ENCODE measurements at places on chromosomes 7 and 10.

- no peak for DNase-seq
Observed at GRCh38 chr7:74579800-74580685, 77.5 kb upstream of the GTF2I start.

GRCh38 chr7:4861227-4861626, 603 bp downstream of the PAPOLB start:
- no peak for DNase-seq

GRCh38 chr10:43880160-43880559, 231.5 kb upstream of the ZNF32 start:
- no peak for DNase-seq

DNA sequence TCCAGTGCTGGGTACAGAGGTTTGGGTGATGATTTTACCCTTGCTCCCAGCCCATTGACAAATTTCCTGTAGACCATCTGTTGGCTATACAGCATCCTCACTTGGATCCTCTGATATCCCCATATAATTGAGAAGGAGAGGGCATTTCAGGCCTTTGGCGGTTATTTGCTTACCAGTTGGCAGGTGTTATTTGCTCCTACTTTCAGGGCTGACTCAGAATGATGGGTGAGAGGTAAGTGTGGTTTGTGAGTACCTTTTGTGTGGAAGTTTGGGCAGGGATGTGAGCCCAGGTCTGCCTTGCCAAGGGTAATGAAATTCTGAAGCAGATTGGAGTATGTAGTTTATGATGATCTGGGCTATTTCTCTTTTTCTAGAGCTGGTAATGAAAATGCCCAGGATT, 93.6 kb downstream of the LRMDA start:
- no peak for DNase-seq

- DNase-seq, result no peak
Observed at GRCh38 chr10:102951316-102951715, 33.2 kb downstream of the CNNM2 start.

GRCh38 chr7:137418841-137419240, 75.3 kb upstream of the PTN start:
- DNase-seq, result no peak

DNA sequence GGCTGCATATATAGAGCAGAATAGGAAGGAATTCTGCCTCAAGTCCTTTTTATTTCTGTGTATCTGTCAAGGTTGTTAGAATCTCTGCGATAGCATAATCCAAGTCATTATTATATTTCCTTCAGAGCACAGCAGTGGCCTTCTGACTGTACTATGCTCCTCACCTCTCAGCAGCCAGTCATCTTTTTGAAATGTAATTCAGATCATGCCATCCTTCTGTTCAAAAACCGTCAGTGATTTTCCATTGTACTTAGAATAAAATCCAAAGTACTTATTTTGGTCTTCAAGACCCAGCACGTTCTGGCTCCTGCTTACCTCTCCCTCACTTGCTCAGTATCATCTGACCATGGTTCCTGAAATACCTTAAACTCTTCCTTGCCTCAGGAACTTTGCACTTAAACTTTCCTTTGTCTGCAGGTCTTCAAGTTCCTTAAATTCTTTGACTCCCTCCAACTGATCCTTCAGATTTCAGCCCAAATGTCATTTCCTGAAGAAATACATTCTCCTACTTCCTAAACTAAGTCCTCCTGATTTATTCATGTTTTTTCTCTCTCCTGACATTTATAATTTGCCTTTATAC, 112.4 kb downstream of the ST7 start:
- DNase-seq, result no peak

GRCh38 chr7:30842542-30843451, 68.9 kb upstream of the AQP1 start:
- no peak for DNase-seq

DNA sequence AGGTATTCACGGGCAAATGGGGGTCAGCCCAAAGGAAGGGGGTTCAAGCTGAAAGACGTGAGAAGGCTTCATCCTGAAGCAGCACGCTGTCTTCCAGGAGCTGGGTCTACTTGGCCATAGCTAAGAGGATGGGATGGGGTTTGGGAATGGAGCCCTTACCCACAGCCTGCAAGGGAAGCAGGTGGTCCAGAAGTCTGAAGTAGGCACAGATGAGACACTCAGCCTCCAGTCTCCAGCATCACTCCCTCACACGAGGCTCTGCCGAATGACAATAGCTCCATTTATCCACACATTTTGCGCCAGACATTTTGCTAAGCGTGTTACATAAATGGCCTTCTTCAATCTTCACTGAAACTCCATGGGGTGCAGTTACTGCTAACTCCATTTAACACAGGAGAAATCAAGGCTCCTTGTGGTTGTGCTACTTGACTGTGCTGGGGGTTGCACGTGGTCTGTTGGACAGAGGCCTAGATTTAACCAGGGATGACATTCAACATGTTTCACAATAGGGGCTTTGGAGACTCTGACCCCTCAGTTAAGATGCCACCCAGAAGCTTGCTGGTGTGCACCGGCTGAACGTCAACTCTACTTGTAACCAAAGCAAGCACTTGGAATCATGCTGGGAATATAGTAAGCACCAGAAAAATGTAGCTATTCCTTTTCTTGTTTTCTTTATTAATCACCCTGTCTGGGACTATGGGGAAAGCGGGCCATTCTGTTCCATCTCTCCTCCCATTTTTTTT, 85.3 kb downstream of the FAM241B start:
- DNase-seq, result no peak

DNA sequence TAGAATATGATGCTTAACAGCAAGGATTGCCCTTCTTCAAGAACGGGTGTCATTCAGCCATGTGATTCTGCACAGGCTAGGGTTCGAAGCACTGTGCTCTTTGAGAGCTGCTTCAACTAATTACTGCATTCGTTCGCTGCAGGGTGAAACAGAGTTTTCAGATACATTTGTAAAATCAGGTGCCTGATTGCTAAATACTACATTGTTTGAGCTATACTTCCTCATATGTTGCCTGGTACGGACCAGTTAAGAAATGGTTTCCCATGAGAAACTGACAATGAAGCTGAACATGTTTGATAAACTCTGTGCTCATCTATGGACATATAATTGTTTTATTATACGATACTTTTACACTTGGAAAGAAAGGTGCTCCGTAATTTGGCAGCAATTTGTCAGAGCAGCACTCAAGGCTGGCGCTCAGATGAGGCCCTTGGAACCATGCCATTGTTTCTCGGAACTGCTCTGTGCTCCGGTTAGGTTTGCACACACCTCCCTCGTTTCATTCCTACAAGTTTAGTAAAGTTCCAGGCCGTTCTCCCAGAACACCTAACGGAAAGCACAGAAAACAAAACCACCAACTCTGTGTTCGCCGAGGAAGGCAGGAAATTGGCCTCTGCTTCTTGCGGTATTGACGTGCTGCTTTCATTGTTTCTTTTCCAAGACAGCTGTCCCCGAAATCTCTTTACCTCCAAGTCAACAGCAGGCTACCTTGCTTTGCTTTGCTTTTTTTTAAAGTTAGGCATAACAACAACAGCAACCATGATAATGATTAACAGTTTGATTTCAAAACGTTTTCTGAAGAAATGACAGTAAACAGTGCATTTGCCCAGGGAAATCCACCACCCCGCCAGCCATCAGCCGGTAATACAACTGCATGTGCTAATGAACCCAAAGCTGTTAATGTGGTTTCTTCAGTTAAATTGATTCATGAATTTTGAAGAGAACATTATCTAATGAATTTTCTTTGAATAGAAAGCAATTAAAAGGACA, 206.9 kb downstream of the EBF3 start:
- DNase-seq, result no peak

DNA sequence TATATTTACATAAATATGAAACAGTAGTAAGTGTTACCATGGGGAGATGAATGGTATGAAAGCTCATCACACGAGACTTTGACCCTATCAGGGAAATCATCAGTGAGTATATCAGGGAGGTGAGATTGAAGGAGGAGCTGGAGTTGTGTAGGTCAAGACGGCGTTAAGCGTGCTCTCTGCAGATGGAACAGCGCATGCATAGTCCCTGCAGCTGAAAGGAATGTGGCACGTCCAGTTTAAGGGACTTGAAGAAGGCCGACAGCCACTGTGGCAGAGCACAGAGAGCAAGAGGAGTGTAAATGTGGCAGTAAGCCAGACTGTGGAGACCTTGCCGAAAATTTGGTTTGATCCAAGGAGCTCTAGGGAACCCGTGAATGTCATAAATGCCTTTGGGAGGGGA, 38.9 kb downstream of the POU6F2 start:
- DNase-seq, result no peak

- no peak for DNase-seq
Observed at GRCh38 chr10:38007551-38007950, 2.9 kb upstream of the ZNF33A start.

DNA sequence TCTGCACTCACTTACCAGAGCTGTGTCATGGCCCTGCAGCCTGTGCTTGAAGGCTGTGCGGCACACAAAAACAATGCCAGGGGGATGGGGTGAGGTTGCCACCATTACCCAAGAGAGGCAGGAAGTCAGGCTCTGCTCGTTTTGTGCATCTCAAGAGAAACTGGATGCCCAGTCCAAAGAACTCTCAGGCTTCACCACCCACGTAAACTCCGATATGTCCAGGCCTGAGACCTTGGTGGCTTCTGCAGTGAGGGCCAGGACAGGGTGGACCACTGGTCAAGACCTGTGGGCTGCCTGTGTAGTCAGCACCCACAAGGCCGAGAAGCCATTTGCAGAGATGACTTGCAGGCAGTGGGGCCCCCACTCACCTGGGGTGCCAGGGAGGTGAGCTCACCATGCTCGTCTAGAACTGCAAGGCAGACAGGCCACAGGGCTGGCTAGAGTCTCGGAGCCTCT, 54.7 kb upstream of the EBF3 start:
- no peak for DNase-seq

GRCh38 chr7:21373031-21373430, 54.9 kb upstream of the SP4 start:
- DNase-seq, result no peak

DNA sequence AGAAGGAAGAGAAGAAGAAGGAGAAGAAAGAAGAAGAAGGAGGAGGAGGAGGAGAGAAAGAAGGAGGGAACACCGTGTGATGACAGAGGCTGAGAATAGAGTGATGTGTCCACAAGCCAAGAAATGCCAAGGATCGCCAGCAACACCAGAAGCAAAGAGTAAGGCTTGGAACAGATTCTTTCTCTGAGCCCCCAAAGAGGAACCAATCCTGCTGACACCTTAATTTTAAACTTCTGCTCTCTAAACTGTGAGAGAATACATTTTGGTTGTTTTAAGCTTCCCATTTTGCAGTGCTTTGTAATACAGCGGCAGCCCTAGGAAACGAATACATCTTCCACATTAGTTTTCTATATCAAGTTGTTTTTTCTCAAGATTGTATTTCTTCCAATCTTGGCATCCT, 13.9 kb upstream of the WNT8B start:
- DNase-seq, result no peak

DNA sequence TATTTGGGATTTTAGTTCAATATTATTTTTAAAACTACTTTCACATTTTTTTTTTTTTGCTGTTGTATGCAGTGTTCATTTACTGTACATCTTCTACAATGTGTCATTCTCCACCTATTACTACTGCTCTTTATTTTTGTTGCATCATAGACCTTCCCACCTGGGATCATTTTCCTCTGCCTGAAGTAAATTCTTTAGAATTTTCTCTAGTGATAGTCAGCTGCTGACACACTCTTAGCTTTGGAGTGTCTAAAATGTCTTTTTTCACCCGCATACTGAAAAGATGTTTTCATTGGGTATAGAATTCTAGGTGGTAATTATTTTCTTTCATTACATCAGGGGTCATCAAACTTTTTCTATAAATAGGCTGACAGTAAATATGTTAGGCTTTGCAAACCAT, 30.5 kb downstream of the CFAP43 start:
- DNase-seq, result no peak

DNA sequence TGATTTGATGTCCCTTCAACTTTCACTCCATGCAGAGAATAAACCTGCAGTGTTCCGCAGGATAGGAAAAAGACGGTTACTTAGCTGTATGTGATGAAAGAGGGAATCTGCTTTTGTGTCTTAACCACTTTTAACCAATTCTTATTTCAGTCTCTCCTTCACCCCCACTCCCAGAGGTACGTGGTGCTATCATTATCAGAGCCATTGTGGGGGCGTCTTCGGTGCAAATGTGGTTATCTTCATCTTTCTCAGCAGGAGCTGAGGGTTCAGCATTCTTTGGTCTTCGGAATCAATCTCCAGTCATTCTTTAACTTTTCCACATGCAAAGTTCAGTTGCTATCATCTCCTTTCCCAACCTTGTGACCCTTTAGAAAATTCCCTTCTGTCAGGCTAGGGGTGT, 219.9 kb upstream of the LYZL1 start:
- DNase-seq, result no peak

DNA sequence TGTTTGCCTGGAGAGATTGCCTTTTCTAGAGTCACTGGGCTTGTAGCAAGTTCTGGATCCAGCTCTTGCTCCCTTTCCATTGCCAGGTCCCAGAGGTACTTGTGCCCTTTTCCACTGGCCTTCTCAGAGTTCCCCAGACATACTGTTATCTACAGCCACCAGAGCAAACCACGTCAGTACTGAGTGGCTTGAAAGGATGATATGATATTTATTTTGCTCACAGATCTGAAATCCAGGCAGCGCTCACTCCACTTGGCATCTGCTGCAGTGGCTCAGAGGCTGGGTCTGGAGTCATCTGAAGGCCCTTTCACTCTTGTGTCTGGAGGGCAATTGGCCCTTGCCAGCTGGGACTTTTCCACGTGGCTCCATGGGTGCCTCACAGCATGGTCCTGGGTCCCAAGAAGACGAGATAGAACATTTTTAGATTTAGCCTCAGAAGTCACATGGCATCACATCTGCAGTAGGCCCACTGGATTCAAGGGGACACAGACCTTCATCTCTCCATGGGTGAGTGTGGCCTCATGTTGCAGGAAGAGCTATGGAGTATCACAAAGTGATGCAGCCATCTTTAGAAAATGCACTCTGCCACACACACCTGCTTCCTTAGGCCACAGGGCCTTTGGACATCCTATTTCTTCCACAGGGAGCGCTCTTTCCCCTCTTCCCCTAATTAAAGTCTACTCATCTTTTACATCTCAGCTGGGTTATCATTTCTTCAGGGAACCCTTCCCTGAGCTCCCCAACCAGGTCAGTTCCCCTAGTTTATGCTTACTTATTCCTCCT, 22.9 kb upstream of the TCF7L2 start:
- no peak for DNase-seq

DNA sequence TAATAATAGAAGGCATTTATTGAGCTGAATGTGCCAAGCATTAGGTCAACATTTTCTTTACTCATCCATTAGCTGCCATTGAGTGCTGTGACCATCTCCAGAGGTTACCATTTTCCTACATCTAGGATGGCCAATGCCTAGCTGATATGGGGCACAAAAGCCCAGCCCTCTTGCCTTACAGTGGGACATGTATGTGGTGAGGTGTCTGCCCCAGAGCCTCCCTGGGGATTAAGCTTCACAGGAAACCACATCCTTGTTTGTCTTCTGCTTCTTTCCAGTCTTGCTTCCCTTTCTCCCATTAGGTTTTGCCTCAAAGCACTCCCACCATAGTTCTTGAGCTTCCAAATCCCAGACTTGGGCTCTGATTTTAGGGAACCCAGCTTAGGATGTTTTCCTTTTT, 258.7 kb downstream of the SORCS3 start:
- DNase-seq, result no peak

- no peak for DNase-seq
Observed at GRCh38 chr10:118669020-118669791, 73.8 kb upstream of the PRLHR start.

GRCh38 chr10:79430325-79430905, 15.0 kb downstream of the ZCCHC24 start:
- no peak for DNase-seq

Data from thoracic aorta (tissue), 2 donors.